CD4-positive, alpha-beta T cell treated with Interleukin-17A for 1 hour (primary cell): ENCODE measurements at places on chromosomes 16 and 17.
A peak's percentile ranks its signal among the peaks of the same experiment; 100 is the strongest.

DNA sequence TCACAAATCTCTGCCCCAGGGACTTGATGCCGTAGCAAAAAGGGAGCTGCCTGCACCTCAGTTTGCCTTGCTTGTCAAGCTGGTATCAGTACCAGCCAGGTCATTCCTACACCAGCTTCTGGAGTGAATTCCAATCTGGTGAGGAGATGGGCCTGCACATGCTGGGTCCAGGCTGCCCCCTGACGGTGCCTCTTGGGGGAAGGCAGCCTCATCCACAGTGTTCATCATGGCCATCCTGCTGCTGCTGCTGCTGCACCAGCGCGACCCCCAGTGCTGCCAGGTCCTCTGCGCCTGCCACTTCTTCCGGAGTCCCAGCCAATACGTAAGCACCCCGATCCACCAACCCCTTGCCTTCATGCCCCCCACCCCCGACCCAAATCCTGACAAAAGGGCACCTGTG, 8.3 kb downstream of the MRPL27 start:
- DNase-seq: no peak

DNA sequence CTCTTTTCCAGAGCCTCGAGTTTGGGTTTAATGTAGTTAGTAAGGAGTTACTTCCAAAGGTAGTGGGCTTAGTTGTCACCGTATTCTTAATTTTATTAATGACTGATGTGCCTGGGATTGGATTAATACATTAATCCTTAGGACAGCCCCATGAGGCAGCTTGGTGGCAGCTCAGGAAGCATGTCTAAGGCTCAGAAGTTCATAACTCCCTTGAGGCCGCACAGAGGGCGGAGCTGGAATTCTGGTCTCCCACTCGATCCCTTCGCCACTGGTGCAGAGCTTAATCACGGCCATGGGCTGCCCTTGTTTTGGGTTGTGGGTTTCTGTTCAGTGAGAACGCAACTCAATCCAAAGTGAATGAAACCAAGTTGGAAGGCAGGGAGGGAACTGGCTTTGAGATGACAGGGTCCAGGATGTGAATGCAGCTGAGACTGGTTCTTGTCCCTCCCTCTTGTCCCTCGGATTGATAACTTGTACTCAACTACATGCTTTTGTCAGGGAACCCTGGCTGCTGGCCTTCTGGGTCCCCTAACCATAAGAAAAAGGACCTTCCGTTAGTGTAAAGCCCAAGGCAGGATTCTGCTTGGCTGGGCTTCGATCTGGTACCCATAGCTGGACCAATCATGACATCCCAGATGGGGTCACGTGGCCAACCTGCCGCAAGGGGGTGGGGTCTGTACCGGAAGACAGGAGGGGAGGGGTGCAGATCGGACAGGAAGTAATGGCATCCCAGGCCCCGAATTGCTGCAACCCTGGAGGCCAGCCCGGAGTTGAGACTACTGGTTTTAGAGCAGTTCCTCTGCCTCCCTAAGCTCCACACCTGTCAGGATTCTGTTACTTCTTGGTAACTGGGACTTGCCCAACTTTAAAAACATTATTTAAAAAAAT, 45.4 kb downstream of the SNX20 start:
- DNase-seq: peak; percentile 11

DNA sequence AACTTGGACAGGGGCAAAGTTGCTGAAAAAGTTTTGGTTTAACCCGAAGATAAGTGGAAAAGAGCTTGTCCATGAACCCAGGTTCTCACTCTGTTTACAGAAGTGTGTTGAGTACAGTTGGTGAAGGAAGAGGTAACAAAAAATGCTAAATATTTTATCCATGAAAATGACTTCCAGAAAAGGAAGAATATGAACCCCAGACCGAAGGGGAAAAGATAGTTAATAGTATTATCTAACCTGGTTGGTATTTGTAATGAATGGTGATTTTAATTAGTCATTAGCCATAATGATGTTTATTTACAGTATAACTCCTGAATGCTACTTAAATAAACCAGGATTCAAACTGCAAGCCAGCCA, 574 bp upstream of the TMEM106A start:
- peak; percentile 15 for DNase-seq

GRCh38 chr16:47055136-47055885, 81.8 kb upstream of the DNAJA2 start:
- DNase-seq: no peak

DNA sequence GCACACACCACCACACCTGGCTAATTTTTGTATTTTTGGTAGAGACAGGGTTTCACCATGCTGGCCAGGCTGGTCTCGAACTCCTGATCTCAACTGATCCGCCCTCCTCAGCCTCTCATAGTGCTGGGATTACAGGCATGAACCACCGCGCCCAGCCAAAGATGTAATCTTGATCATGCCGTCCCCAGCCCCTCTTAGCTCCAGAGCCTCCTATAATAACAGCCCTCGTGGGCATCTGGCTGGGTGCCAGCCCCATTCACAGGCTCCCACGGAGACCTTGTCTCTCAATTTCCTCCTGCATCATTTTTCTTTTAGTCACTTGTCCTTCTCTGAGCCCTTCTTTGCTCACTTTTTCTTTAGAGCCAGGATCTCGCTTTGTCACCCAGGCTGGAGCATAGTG, 94.2 kb downstream of the KATNIP start:
- no peak for DNase-seq

- no peak for DNase-seq
Measured at GRCh38 chr17:52648995-52649394, 490.5 kb upstream of the CA10 start.

DNA sequence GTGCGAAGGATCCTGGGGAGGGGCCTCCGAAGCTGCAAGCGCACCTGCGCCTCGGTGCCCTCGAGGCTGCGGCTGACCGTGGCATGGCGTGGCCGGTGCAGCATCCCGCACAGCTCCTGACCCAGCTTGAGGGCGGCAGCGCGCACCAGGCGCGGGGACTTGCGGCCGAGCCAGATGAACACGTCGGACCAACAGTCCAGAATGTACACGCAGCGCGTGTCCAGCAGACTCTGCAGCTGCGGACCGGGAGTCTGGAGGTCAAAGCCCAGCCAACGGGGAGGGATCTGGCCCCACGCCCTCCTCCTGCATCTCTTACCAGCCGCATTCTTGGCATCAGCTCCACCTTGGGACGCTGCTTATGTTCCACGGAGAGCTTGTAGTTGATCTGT, 10.9 kb downstream of the FLII start:
- no peak for DNase-seq

DNA sequence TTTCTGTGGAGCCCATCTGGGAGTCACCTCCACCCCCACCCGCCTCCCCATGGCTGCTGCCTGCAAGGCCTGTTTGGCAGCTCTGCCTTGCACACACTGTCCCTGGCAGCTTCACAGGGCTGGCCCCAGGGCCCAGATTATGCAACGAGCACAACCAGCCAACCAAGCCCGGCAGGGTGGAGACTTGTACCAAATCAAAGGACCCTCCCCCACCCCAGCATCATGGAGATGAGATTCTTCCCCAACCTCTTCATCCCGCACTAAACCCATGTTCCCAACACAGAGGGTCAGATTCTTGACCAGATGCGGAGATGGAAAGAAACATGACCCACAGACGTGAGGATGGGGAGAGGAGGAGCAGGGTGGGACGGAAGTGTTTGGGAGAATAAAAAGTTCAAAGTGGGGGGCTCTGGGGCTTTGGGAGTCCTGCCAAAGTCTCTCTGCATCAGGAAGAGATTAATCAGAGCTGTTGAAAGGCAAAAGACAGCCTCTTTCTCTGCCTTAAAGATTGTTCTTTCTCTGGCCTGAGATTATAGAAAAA, 3.8 kb downstream of the SMARCD2 start:
- DNase-seq: no peak

DNA sequence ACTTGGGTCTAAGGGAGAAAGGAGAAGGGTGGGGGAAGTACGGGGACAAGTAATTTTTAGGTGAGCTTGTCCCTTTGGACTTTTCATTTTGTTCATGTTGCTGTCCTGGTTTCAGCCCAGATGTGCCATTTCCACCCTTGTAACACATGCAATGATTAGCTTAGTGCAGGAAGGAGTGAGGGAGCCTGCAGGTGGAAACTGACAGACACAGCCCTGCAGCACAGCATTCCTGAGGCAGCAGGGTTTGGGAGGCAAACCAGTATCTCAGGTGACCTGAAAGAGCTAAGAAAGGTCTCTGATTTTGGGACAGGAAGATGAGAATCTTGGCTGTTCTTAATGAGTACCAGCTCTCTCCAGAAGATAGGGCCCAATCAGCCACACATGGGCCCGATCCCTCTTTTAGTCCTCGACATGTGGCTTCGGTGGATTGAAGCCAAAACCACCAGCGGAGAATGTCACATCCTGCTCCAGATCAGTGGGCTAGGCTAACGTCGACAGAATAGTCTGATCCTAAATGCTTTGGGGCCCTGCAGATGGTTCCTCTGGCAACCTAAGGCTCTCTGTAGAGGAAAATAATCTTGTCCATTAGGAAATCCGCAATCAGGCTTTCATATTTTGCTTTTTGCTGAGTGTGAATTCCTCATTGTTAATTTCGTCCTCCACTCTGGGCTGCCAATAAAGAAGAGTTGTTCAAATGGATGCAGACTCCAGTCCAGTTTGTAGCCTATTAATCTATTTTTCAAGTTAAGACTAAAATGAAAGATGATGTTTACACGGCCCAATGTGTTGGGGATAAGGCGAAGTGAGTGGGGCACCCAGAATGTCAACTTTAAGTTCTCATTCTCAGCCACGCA, 3.8 kb upstream of the RNF157 start:
- DNase-seq: no peak

DNA sequence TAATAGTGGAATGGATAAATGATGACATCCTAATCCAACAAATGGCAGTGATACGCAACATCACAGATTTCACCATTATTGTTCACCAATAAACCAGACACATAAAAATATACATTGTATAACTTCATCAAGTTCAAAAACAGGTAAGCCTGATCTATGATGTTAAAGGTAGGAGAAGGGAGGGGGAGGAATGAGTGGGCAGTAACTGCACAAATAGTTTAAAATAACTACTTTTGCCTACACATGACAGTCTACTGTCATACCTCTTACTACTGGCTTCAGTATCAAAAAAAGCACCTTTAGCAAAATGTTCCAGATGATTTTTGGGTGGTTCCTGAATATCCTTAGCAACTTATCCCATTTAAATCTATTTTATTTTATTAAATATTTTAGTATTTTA, 28.8 kb downstream of the CHCT1 start:
- no peak for DNase-seq

DNA sequence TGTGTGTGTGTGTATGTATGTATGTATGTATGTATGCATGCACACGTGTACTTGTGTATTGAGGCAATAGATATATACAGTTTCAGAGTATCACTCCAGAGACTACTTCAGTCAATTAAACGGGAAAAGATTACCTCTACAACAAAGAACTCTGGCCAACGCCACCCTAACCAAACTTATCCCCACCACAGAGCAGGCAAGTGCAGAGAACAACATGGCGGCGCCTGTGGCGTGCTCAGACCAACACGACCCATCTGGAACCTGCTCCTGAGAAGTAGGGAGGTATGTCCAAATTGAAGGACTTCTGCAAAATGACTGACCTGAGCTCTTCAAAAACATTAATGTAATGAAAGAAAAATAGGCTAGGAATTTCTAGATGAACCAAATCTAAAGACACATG, 12.4 kb downstream of the USP22 start:
- no peak for DNase-seq

GRCh38 chr17:12429116-12429515, 236.6 kb upstream of the MYOCD start:
- DNase-seq: no peak

- DNase-seq: no peak
Measured at GRCh38 chr16:75575958-75576357, 9.8 kb downstream of the GABARAPL2 start.
